ENCODE measurements at places on chromosomes 5 and 9.

DNA sequence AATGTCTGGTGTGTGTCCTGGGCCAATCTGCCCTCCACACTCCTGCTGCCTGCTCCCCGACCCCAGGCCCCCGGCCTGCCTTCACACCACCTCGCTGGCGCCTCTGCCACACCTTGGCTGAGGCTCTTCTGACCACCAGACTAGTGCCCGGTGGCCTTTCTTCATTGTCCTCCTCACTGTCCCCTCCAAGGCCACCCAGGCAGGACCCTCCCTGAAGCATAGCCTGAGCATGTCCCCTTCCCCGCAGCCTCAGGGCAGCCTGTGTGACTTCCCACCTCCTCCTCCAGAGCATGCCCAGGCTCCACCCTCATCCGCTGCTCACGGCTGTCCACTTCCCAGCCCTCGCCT is 154.6 kb downstream of the OLFM1 start:
- no peak for DNase-seq

DNA sequence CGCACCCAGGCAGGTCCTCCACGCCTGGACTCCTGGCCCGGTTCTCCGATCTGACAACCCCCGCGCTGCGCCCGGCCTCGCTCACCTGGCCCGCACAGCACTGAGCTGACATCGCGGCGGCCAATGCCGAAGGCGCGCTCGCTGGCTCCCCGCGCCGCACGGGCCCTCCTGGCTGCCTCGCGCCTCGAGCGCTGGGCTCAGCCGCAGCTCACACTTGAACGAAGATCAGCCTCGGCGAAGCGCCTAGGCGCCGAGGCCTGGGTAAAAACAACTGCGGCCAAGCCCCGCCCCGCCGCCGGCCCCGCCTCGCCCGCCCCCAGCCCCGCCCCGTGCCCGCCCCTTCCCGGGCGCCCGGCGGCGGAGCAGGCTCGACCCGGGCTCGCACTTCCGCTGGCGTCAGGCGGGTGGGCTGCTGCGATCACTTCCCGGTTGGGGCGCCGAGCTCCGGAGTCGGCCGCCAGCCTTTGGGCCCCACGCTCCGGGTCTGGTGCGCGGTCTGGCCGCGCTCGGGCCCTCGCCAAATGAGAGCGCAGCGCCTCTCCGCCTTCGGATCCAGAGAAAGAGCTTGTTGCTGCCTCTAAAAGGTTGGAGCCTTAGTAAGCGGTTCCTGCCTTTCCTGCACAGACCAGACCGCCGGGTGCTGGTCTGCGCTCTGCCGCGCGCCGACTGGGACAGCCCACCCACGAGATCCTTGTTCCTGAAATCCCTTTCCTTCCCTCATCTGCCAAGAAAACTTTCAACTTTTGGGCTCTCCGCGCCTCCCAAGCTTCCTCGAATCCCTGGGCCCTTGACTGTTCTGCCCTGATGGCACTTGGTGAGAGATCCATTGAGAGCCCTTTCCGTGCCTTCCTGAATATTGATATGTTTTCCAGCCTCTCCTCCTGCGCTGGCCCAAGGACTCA is at the start of gene SERINC5:
Gene SERINC5, minus strand, starts transcription at position 238 of the 902 bp plus-strand sequence. Its CDS starts 126 bp downstream, at position 112.
- peak; percentile 73 for DNase-seq

- DNase-seq: no peak
Observed at GRCh38 chr5:27548484-27548883, 510.1 kb upstream of the CDH9 start.

GRCh38 chr9:37788332-37788731 is 3.5 kb upstream of the EXOSC3 start:
- no peak for DNase-seq

GRCh38 chr5:74073257-74073656 is 447.3 kb downstream of the ARHGEF28 start:
- DNase-seq: no peak

DNA sequence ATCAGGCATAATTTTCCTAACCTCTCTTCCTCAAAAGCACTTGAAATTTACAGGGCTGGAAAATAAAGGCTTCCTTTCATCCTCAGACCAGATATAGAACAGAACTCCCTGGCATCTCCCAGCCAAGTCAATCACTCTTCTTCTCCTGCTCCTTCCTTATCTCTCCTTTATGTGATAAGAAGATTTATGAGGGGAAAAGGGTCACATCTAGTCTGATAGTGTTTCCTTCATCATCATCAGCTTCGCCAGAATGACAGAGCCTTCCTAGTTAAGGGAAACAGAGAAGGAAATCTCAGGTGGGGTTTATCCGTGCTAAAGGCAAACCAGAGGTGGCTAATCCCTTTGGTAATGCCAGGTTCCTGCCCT is 36.2 kb downstream of the LIX1 start:
- DNase-seq: no peak

GRCh38 chr9:38233796-38234355 is 158.6 kb upstream of the ALDH1B1 start:
- DNase-seq: no peak

DNA sequence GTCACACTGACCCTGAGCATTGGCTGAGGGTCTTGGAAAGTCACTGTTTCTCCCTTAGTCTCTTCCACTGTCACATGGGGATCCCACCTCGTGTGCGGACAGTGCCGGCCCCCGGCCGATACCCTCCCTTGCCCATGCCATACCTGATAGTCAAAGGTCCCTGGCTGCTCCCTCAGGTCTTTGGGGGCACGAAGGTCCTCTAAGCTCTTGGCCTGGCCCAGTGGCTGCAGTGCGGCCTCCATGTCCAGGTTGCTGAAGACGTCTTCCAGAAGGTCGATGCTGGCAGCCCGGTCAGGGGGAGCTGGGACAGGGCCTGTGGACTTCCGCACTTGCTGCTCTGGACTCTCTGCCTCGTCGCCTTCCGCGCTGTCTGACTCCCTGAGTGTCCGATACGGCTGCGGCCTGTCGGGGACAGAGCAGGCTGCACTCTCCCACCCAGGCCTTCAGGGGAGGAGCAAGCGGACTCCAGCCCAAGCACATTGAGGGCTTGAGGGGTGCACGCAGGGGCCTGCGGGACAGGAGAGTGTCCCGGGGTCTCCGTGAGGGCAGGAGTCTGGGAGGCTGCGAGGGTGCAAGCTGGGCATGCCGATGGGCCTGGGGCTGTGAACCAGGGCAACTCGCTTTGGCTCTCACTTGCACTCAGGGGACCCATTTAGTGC is 27.6 kb downstream of the CRB2 start:
- DNase-seq: no peak

- DNase-seq: no peak
Observed at GRCh38 chr5:43926923-43927322, 323.9 kb downstream of the NNT start.
